Stimulated activated CD8-positive, alpha-beta memory T cell treated with anti-CD3 and anti-CD28 coated beads, Interleukin-12 subunit alpha, Interleukin-12 subunit beta, amount 100 ng/mL, for 1 hour (primary cell): ENCODE measurements at places on chromosomes 12 and 14.

DNA sequence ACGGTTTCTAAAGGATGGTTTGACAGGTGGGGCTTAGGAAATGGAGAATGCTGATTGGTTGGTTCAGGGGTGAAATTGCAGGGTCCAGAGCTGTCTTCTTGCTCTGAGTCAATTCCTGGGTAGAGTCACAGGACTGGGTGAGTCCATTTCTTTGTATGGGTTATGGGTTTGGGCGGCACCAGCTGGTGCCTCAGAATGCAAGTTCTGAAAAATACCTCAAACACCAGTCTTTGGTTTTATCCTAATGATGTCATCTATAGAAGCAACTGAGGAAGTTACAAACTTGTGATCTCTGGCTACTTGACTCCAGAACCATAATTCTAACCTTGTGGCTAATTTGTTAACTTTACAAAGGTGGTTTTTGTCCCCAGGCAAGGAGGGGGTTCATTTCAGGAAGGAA, 47.6 kb upstream of the EIF5 start:
- DNase-seq: no peak

DNA sequence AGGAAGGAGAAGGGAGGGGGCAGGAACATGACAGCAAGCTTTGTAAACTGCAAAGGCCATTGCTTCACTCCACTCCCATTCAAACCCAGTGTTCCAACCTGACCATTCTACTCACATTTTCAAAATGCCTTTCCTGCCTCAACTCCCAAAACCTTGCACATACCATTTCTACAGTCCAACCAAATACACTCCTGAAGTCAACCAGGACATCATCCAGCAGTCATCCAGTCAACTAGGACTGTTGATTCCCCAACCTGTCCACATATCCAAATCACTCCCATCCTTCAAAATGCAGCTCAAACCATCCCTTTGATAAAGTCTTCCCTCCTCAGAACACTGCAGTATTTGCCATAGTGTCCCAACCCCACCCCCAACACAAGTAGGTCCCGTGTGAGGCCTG, 2.9 kb downstream of the SMUG1 start:
- DNase-seq: no peak

DNA sequence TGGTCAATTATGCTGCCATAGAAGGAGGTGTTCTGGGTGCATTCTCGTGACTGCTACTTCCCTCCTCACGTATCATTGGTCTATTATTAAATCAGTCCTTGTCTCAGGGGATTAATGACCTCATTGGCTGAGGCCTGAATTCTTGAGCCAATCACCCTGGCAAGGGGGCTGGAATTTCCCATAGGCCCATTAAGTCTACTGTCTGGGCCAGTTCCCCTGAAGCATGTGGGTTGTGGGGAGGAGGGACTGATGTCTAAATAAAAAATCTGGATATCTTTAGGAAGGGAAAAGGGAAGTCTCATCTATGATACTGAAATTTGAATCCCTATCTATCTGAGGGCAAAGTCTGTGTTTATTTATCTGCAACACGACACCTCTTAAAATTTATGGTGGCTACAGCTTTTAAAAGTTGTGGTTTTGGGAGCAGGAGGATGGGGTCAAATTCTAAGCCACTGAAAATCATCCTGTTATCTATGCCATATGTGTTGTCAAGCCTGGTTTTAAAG, 71.9 kb downstream of the DYRK2 start:
- DNase-seq: no peak

DNA sequence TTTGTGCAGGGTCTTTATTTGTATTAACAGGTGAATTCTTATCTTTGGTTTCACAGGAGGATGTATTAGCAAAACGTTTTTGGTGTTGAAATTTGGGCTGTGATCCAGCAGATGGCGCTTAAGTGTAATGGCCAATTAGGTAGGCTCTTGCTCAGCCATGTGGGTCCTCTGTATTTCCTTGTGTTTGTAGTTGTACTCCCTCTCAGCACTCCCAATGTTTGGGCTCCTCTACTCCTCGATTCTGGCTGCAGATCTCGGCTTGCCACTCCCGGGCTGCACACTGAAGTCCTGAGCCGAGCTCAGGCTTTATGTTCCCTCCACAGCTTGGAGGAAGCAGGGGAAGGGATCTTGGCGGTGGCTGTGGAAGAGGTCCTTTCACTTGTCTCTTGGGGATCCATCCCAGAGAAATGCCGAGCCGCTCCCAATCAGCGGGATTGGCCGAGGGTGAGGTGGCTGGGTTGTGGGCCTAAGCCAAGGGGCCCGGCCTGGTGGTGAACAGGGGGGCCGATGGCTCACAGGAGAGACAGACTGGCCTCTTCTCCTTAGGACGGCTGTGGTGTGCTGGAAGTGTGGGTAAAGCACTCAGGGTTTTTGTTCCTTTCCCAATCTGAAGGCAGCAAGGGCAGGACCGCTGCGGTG, 133.7 kb downstream of the AEBP2 start:
- no peak for DNase-seq

- no peak for DNase-seq
These were observed 34.4 kb upstream of the PMCH start for GRCh38 chr12:102232036-102232435.

- DNase-seq: no peak
These were observed 36.3 kb upstream of the SINHCAF start for GRCh38 chr12:31362115-31362758.

GRCh38 chr12:66061557-66062289, 68.8 kb downstream of the LLPH start:
- no peak for DNase-seq

DNA sequence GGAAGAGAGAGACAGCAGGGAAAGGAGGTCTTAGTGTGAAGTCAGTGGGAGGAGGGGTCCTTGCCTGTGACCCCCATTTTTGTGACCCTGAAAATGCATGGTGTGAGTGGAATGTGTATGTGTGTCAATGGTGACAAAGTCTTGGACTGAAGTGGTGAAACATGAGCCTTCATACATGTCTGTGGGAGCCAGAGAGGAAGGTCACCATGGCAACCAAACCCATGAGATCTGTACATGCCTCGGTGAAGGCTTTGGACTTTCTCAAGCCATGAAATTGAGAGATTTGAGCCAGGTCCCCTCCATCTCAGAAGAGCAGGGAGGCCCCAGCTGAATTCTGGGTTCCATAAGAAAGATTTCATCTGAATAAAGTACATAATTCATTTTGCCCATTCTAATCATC, 108.7 kb downstream of the TTC8 start:
- DNase-seq: no peak

DNA sequence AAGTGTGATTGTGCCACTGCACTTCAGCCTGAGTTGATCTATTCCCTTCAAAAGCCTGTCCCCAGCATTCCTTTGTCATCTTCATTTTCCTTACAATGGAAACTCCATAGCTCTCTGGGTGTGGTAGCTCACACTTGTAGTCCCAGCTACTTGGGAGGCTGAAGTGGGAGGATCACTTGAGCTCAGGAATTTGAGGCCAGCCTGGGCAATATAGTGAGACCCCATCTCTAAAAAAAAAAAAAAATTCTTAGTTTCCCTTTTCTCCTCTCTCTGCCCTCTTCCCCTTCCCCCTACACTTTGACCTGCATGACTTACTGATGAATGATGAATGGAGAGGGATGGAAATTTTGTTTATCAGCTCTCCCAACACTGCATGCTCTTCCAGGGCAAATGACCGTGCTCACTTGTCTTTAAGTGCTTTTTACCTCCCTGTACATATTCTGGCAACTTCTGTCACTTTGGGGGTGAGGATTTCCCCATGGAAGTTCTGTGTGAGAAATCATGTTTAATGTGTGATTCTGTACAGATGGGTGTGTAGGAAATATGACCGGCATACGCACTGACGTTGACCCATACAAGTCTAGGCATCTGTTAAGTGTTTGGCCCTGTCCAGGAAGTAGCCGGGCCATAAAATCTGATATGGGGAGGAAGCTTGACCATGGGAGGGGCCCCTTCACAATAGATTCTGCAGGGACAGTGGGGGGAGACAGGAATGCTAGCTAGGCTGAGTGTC, 65.4 kb downstream of the ZFP36L1 start:
- DNase-seq: no peak
